ENCODE measurements at places on chromosomes 7 and 10.

DNA sequence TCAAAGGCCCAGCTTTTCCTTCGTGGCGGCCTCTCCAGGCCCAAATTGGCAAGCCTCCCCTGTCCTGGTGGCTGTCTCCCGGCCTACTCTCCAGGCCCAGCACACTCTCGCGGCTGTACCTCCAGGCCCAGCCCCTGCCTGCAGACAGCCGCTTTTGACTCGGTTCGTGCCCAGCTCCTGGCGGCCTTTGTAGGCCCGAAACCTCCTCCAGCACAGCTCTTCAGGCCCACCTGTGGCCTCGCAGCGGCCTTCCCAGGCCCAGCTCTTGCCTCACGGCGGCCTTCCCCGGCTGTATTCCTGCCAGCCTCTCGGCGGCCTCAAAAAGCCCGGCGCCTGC, 18.2 kb upstream of the TMEM248 start:
- no peak for DNase-seq

- no peak for DNase-seq
These were observed 20.1 kb downstream of the TES start for GRCh38 chr7:116230191-116231005.

GRCh38 chr7:151187409-151188251, 580 bp upstream of the ASB10 start:
- DNase-seq = no peak

GRCh38 chr10:49057231-49057880, 58.0 kb downstream of the VSTM4 start:
- no peak for DNase-seq

- DNase-seq = no peak
These were observed 210.1 kb downstream of the TNS3 start for GRCh38 chr7:47371733-47372368.

DNA sequence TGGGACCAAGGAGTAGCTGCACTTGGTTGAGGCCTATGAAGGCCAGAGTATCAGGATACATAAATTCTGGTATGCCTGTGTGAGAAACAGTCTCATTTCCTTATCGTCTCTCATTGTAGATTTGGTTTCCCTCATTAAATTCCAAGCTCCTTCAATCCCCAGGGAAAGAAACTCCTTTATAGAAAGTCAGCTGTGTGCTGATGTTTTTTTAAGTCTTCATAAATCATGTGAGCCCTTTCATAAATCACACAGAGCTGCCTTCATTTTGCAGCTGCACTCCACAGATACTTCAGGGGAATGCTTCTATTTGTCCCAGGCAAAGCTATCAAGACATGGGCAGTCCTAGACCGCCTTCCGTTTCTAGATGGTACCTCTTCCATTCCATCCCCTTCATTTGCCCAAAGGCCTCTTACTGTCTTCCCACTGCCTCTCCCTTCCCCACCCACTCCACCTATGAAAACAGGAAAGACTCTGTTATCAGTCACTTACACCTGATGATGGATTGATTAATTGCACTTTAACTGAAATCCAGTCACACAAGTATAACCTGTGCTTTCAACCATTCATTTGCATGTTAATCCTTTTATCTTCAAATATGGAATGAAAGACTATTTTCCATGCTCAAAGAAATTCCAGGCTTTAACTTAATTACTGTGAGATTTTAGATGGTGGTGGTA, 290.2 kb downstream of the C7orf25 start:
- DNase-seq = no peak

GRCh38 chr7:134660242-134660785, 13.7 kb downstream of the BPGM start:
- no peak for DNase-seq

- no peak for DNase-seq
These were observed 563.8 kb downstream of the PTPRN2 start for GRCh38 chr7:158023681-158024350.

DNA sequence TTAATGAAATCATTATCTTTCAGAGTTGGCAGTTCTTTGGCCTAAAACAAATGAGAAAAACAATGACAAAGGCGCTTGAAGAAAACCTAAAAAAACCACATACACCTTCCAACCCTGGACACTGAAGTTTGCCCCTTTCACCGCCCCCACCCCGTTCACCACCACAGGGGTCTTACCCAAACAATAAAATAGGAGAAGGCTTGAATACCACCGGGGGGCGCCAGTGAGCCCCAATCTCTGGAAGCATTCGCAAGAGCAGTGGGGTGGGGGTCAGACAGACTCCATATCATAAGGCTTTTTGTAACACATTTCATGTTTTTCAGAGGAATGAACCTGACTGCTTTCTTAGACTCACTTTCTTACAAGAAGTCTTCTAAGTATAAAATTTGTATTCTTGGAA, 163.6 kb downstream of the PIP4K2A start:
- peak; percentile 56 for DNase-seq

GRCh38 chr10:64346389-64346788, 825.2 kb downstream of the REEP3 start:
- no peak for DNase-seq

- no peak for DNase-seq
These were observed 92.8 kb upstream of the PARD3 start for GRCh38 chr10:34907743-34908430.

GRCh38 chr10:67385089-67385488, 310.9 kb downstream of the CTNNA3 start:
- no peak for DNase-seq

GRCh38 chr10:123781956-123782500, 109.6 kb downstream of the CPXM2 start:
- DNase-seq = no peak

GRCh38 chr7:74157605-74158004, 16.6 kb upstream of the EIF4H start:
- no peak for DNase-seq

DNA sequence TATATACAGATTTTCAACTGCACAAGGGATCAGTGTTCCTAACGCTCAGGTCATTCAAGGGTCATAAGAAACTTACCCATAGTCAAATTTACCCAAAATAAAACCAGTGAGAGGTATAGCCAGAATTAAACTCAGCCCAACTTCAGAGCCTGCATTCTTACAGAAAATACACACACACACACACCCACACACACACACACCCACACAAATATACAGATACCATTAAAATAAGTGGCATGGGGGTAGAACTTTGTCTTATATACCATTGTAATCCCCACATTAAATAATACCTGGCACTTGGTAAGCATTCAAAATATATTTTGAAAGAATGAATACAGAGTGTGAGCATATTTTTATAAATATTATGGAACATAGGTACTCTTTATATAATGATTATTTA, 93.8 kb downstream of the CHCHD3 start:
- no peak for DNase-seq

DNA sequence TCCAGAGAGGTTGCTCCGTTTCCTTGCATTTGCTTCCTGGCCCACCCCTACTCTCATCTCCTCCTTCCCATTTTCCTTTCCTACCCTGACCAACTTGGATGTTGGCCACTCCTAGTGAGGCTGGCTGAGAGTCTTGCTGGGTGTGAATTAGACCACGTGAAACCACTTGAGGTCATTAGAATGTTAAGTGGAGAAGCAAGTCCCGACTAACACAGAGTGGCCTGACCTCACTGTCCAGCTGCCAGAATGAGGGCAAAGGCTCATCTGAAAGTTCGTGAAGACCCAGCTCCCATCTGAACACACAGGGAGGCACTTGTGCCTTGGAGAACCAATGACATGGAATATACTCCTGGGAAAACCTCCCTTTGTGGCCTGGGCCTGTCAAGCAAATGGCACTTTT, 80.8 kb downstream of the WDR11 start:
- no peak for DNase-seq

- peak; percentile 47 for DNase-seq
These were observed 95.4 kb downstream of the ELMO1 start for GRCh38 chr7:37352974-37353948.

- DNase-seq = no peak
These were observed 314.1 kb upstream of the ETV1 start for GRCh38 chr7:14303536-14303935.

GRCh38 chr10:113463777-113464176, 89.1 kb upstream of the HABP2 start:
- DNase-seq = no peak

DNA sequence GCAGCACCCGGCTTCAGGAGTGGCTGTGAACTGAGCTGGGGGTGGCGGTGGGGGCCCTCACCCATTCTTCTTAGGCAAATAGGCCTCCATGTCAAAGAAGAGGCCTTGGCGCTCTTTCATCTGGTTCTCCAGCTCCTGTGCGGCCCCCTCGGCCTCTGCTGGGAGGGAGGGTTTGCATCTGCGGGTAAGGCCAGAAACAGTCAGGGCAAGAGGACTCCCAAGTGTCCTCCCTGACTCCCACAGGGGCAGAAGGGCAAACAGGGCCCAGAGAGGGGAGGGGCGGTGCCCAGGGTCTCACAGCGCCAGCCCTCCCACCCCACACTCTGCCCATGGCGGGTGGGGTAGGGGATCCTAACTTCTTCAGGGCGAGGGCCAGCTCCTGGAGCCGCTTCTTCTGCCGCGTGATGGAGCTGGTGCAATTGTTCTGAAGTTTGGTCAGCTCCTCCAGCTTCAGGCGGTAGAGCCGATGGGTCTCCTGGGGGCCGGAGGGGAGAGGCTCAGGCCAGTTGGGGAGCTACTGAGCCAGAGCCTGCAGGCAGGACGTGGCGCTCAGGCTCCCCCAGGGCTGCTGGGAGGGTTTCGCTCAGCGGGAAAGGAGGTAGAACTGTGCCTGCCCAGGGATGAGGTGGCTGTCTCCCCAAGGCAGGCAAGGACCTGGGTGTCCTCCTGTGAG, 2.2 kb downstream of the TMEM120A start:
- DNase-seq = no peak

DNA sequence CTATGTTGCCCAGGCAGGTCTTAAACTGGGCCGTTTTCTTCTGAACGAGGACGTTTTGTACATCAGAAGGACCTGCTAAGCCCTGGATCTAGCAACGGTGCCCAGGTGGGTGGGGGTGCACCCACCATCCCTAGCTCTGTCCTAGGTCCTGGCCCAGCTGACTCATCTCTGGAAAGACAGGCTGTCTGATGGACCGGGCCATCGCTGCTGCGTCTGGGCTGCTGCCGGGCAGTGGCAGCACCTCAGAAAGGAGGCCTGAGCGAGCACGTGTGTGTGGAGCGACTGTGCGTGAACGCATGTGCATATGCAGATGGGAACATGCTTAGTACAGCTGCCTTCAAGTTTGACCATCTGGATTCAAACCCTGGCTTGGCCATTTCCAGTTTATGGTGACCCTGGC, 7.3 kb upstream of the ELFN1 start:
- DNase-seq = no peak

GRCh38 chr10:123781324-123781900, 110.2 kb downstream of the CPXM2 start:
- DNase-seq = no peak

- DNase-seq = no peak
These were observed 3.0 kb downstream of the CHPF2 start for GRCh38 chr7:151235091-151235787.

DNA sequence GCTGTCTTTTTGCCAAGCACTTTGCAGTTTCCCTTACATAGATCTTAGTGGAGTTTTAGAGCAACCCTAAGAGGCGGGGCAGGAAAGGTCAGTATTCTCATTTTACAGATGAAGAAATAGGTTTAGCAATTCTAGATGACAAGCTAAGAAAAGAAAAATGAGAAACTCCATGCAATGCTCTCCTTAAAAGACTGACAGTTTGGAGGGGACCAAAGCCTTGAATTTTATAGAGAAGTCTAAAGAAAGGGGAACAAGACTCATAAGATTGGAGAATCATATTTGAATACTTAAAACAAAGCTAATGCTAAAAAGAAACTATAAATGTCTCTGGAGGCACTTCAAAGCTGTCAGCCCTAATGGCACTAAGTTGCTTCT, 19.6 kb downstream of the CEP55 start:
- DNase-seq = no peak

All from WERI-Rb-1 (cell line).